ENCODE measurements at places on chromosomes 4 and X.

GRCh38 chr4:147950841-147951240 lies 219.0 kb downstream of the ARHGAP10 start:
- no peak for DNase-seq

DNA sequence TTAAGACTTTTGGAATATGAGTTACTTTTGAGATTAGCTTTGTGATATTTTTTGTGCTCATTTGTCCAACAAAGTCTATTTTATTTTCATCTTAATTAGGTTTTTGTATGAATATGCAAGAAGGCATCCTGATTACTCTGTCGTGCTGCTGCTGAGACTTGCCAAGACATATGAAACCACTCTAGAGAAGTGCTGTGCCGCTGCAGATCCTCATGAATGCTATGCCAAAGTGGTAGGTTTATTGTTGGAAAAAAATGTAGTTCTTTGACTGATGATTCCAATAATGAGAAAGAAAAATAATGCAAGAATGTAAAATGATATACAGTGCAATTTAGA lies 10.8 kb downstream of the ALB start:
- DNase-seq: no peak

DNA sequence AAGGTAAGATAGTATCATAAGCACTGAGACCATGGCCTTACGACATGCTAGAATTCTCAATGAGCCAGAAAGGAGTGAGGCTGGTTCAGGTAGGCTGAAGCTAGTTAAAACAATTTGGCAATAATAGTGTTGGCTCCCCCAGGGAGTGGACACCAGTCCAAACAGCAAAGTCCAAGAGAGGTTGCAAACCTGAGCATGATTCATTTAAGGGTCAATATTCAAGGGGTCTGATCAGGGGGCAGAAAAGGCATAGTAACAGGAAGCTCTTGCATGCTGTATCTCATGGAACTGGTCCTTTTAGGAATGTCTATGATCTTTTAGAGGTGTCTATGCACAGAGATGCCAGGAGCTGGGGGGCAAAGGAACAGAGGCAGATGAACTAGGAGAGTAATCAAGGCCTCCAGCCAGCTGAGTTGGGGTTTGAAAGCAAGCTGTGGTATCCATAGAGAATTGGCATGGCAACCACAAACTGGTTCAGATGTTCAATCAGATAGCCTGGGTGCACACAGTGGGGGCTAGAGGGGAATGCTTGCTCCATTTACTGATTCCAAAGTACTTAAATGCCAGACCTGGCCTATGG lies 5.1 kb downstream of the GJB1 start:
- no peak for DNase-seq

DNA sequence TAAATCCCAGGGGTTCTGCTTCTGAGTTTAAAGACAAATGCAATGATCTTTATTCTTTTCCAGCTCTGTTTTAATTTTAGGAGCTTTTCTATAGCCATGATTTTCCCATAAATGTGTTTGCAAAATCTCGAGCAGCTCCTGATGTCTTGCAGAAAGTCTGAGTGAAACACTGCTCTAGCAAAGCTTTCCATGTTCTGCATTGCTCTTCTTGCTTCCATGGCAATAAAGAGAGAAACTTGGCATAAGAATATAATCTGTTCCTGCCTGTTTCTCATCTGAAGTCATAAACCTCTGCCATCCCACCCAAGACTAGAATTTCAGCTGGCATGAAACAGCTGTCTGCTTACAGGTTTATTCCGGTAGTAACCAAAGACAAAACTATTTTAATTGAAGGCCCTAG lies 254.5 kb downstream of the SPRY1 start:
- no peak for DNase-seq

- no peak for DNase-seq
These were observed 110.7 kb downstream of the CFAP299 start for GRCh38 chr4:80446248-80446647.

DNA sequence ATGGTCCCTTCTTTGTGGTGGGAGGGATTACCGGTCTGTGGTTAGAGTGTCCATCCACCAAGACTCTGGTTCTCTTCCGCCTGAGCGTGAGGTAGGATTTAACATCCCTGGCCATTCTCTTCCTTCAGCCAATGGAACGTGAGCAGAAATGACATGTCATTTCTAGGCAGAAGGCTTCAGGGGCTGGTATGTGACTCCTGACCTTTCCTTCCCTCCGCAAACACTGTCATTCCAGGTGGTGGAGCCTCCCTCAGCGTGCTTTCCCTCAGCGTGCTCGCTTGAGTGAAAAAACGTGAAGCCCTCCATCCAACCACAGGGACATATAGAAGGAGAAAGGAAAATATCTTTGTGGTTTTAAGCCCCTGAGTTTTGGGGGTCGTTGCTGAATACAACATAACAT lies 34.0 kb upstream of the SLC10A4 start:
- DNase-seq: no peak

DNA sequence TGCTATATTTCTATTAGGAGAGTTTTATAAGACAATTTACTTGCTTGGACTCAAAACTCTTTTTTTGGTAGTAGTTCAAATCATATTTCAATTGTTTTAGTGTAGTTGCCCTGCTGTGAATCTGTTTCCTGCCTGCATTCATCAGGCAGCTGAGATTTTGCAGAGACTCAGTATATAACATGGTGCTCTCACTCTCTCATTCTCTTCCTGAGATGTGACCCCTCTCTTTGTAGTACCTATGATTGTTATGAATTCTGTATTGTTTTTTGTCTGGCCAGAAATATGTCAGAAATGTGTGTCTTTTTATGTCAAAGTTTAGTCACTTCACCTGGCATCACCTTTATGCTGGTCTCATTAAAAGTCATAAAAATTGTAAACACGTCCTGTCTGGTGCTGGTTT lies 374.0 kb downstream of the RAPGEF2 start:
- DNase-seq: no peak

DNA sequence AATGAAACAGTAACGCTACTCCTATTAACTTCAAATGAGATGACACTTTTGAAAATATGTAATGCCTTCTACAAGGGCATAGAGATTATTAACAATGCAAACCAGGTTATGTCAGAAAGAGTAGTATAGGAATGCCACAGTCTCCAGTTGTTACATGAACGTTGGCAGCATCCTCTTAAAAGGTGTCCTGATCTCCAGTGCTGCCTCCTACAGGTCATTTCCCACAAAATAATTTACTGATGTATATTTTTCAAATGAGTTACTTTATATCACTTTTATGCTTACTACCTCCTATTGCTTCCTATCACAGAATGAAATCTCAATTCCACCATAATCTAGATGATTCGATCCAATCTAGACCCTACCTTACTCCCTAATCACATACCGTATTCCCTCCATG lies 195.2 kb upstream of the EPHA5 start:
- DNase-seq: peak; percentile 27

All from HAP-1 (cell line).